ENCODE measurements at places on chromosomes 13 and 19. TPM values are rescaled to one million over a fixed set of nuclear protein-coding genes. Genes with fewer than 3 reads are reported as not detected.
A peak's percentile ranks its signal among the peaks of the same experiment; 100 is the strongest.

Gene RASAL3
- total RNA-seq: 1.6 TPM

Gene IGFL1
- not detected for total RNA-seq

DNA sequence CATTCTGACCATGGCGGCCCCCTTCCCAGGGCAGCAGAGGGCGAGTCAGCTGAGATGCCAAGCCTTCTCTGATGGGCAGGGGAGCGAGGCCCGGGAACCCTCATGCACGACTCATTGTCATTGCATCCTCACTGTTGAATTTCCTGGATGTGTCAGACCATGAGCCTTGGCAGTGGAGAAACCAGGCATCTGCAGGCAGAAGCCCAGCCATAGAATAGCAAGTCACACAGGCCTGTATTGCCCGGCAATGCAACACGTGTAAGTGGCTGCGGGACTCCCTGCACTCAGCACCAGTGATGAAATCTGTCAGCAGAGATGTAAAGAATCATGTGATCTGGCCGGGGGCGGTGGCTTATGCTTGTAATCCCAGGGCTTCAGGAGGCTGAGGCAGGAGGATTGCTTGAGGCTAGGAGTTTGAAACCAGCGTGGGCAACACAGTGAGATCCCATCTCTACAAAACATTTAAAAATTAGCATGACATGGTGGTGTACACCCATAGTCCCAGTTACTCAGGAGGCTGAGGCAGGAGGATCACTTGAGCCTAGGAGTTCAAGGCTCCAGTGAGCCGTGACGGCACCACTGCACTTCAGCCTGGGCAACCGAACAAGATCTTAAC, 199.7 kb downstream of the KATNAL1 start:
- H3K27me3 ChIP-seq: peaks cover 11% of the 10 kb centered on the region
- no peak overlapping the region for H3K4me3 ChIP-seq
- no peaks in the 10 kb centered on the region for H3K36me3 ChIP-seq
- DNase-seq: no peak

Gene ZNF266
- 14.0 TPM for total RNA-seq

GRCh38 chr19:42281827-42282762, 13.0 kb downstream of the CIC start:
- no peaks in the 10 kb centered on the region for H3K27me3 ChIP-seq
- H3K27ac ChIP-seq: peak overlapping the region; percentile 83
- H3K4me1 ChIP-seq: peaks cover 37% of the 10 kb centered on the region
- H3K36me3 ChIP-seq: no peaks in the 10 kb centered on the region
- DNase-seq: no peak
- H3K4me3 ChIP-seq: peak overlapping the region; percentile 75

- no peak overlapping the region for H3K27ac ChIP-seq
- H3K27me3 ChIP-seq: no peaks in the 10 kb centered on the region
- DNase-seq: no peak
- no peak overlapping the region for H3K4me3 ChIP-seq
These were observed 64.5 kb upstream of the SLC10A2 start for GRCh38 chr13:103130681-103131210.

DNA sequence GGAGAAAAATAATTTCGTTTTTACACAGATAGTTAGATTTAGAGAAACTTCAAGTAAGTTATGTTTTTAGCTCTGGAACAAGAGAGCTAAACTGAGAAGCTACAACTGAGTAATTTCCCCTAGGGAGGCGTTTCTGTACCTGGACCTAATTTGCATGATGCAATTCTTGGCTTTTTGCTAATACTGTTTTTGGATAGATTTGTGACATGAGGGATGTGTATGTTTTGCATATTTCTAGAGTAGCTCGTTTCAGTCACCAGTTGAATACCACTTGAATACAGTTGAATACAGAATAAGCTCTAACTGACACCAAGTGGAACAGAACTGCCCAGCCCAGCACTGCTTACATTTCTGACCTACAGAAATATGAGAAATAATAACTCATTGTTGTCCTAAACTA, 1227.9 kb upstream of the SPRY2 start:
- H3K4me1 ChIP-seq: no peaks in the 10 kb centered on the region
- H3K27ac ChIP-seq: no peak overlapping the region
- no peak overlapping the region for H3K4me3 ChIP-seq
- H3K27me3 ChIP-seq: no peaks in the 10 kb centered on the region
- H3K36me3 ChIP-seq: no peaks in the 10 kb centered on the region

DNA sequence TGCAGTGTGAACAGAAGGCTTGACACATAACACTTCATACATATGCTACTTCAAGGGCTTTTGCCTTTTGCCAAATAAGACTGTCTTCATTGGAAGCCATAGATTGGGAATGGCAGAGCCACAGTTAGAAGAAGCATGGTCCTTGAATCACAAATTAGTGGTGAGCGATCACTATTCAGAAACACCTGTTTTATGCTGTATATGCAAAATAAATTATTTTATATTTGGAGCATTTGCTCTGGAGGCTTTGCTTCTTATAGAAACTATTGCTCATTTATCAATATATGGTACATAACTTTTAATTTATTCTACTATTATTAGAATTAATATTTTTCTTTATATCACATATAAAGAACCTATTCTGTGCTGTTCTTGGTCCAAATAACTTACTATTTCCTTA, 270.4 kb upstream of the SPRY2 start:
- DNase-seq: no peak
- H3K36me3 ChIP-seq: no peaks in the 10 kb centered on the region
- no peak overlapping the region for H3K4me3 ChIP-seq
- no peaks in the 10 kb centered on the region for H3K27me3 ChIP-seq
- no peak overlapping the region for H3K27ac ChIP-seq

Gene CGB2
- total RNA-seq: not detected

GRCh38 chr13:64553411-64554129, 2676.6 kb downstream of the PCDH9 start:
- H3K36me3 ChIP-seq: peaks cover 19% of the 10 kb centered on the region
- H3K4me3 ChIP-seq: no peak overlapping the region
- no peaks in the 10 kb centered on the region for H3K27me3 ChIP-seq
- H3K4me1 ChIP-seq: no peaks in the 10 kb centered on the region
- no peak for DNase-seq

- no peak for DNase-seq
- H3K36me3 ChIP-seq: no peaks in the 10 kb centered on the region
- H3K27ac ChIP-seq: no peak overlapping the region
- no peaks in the 10 kb centered on the region for H3K27me3 ChIP-seq
- H3K4me1 ChIP-seq: no peaks in the 10 kb centered on the region
These were observed 221.9 kb downstream of the LIG4 start for GRCh38 chr13:107993239-107993949.

Gene CACNG8
- total RNA-seq: 15.7 TPM

DNA sequence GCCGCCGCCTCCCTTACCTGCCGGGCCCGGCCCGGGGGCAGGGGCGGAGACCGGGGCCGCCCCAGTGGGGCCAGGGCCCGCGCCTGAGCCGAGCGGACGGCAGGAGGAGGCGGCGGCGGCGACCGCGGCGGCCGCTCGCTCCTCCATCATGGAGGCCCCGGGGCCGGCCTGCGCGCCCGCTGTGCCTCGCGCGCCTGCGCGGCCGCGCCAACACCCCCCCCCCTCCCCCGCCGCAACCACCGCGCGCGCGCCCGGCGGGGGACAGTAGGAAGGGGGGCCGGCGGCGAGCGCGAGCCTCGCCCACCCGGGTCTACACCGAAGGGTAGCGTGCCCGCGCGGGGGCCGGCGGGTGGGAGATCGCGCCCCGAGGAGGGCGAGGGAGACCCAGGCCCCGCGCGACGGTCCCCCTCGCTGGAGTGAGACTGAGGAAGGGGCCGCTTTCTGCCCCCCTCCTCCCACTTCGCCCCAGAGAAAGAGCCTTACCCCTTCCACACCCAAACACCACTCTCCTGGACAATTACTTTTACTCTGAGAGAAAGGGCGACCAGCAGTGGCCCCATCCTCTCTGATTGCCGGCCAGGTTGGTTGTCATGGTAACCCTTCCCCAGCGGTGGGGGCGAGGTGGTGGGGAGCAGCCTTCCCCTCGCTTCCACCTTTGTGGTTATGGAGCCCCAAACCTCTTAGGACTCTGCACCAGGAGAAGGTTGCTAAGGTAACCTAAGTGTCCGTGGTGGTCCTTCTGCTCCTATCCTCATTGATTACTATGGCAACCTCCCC, at the start of gene STRN4:
Gene STRN4, minus strand, starts transcription at position 170 of the 777 bp plus-strand sequence. Its CDS starts 20 bp downstream, at position 150.
- DNase-seq: peak; percentile 54
- peaks cover 41% of the 10 kb centered on the region for H3K4me1 ChIP-seq
- H3K27me3 ChIP-seq: no peaks in the 10 kb centered on the region

DNA sequence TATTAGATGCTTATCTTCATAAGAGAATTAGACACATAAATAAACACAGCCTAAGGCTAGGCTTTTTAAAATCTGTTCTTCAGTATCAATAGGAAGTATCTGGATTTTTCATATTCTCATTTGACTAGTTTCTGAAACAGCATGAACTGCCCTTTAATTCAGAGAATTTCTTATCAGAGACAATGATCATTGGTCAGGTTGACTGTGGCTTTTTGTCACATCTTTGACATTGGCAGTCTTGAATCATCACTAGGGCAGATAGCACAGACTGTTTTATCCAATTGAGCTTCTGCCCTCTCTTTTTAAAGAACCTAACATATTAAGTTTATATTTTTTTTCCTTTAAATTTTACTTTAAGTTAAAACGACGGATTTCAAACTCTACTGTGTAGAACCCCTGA, 59.6 kb downstream of the DPY19L3 start:
- DNase-seq: no peak
- H3K27ac ChIP-seq: no peak overlapping the region
- no peak overlapping the region for H3K4me3 ChIP-seq
- H3K36me3 ChIP-seq: peaks cover 22% of the 10 kb centered on the region
- no peaks in the 10 kb centered on the region for H3K27me3 ChIP-seq

GRCh38 chr19:19039901-19040300, 6.5 kb downstream of the ARMC6 start:
- peaks cover 53% of the 10 kb centered on the region for H3K36me3 ChIP-seq
- no peaks in the 10 kb centered on the region for H3K27me3 ChIP-seq
- no peak overlapping the region for H3K4me3 ChIP-seq

Gene CSNK1G2
- 102 TPM for total RNA-seq

GRCh38 chr19:54667217-54667616, 4.4 kb downstream of the LILRB4 start:
- H3K4me3 ChIP-seq: no peak overlapping the region
- no peaks in the 10 kb centered on the region for H3K4me1 ChIP-seq
- H3K27me3 ChIP-seq: peaks cover 4% of the 10 kb centered on the region
- DNase-seq: no peak
- H3K27ac ChIP-seq: no peak overlapping the region

DNA sequence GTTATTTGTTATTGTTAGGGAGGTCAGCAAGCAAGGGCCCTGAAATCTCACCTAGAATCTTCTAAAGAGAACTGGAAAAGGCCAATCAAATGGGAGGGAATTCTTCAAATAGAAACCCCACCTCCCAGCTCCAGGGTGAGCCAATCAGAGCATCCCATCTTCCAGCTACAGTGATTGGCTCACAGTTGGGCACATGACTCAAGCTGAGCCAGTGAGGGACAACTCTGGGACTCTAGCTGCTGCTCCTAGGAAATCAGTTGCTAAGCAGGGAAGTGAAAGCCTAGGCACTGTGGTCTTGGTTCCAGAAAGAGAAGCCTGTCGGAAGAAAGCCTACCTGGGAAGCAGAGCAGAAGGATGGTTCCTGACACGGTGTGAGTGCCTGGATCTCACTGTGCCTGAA, 13.4 kb downstream of the TM6SF2 start:
- 0 out of 2 replicates have a peak, but pooled peaks cover 3% of the 10 kb centered on the region for H3K36me3 ChIP-seq
- H3K27me3 ChIP-seq: peaks cover 54% of the 10 kb centered on the region
- H3K27ac ChIP-seq: no peak overlapping the region

- H3K4me3 ChIP-seq: no peak overlapping the region
- H3K36me3 ChIP-seq: no peaks in the 10 kb centered on the region
- no peaks in the 10 kb centered on the region for H3K4me1 ChIP-seq
- H3K27me3 ChIP-seq: 0 out of 2 replicates have a peak, but pooled peaks cover 3% of the 10 kb centered on the region
These were observed 9.2 kb upstream of the WASF3 start for GRCh38 chr13:26548205-26548765.

DNA sequence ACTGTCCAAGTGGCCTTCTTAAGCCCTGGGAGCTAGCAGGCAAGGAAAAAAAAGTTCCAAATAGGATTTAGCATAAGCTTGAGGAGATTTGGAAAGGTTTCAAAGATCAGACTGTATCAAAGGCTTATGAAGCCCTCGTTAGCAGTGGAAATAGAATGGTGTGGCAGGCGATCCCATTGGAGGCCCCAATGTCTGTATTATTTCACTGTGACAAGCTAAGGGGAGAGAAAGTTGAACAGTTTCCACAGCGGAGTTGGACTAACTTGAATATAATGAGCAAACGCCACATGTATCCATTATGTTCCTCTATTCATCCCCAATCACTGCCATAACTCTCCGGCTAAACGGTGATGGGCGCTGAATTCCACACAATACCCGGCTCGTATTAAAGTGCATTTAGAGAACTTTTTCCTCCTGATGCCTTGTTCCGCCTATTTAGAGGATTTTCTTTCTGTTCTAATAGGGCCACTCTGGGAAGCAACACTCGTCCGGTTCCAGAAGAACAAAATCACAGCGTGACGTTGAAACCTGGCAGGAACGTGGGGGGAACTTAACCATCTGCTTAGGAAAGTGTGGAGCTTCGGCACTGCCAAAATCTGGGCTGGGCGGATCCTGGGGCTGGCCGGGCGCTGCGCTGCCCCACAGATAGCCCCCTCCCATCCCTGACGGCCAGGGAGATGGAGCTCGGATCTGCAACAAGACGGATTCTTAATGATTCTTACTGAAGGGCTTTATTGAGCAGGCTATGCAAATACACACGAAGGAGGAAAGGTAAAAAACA, 1.0 kb upstream of the PCDH8 start:
- DNase-seq: peak; percentile 44
- no peak overlapping the region for H3K27ac ChIP-seq
- H3K4me3 ChIP-seq: peak overlapping the region; percentile 88

GRCh38 chr13:77741597-77741972, 44.1 kb downstream of the SLAIN1 start:
- H3K27ac ChIP-seq: no peak overlapping the region
- no peaks in the 10 kb centered on the region for H3K27me3 ChIP-seq
- DNase-seq: no peak
- H3K4me1 ChIP-seq: peaks cover 25% of the 10 kb centered on the region

DNA sequence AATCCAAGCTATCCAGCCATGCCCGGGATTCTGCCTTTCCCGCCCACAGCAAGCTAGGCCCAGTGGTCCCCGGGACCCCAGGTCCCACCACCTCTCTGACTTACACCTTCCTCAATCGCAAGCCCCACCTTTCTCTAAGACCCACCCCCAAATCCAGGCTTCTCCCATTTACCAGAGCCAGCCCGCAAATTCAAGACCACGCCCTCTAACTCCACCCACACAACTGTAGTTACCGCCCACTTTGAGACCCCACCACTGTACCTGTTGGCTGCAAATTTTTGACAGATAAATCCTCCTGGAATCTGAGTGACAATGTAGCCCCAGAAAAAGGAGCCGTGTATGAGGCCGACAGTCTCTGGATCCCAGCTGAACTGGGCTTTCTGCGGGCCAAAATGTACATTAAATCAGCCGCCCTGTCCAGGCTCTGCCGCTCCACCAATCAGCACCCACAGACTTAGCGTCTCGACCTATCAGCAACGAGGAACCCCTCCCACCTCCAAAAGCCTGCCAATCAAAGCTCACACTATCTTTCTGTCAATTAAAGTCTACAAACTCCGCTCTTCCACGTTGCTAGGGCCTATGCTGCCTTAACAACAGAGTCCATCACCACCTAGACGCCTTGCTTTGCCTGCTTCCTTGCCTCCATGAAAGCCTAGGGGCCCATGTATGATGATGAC, 6.3 kb downstream of the SLC17A7 start:
- peak overlapping the region; percentile 66 for H3K4me3 ChIP-seq
- H3K36me3 ChIP-seq: peaks cover 3% of the 10 kb centered on the region
- peaks cover 100% of the 10 kb centered on the region for H3K27me3 ChIP-seq
- no peak overlapping the region for H3K27ac ChIP-seq
- H3K4me1 ChIP-seq: peaks cover 37% of the 10 kb centered on the region
- DNase-seq: no peak

Gene IRGC
- not detected for total RNA-seq

- H3K27ac ChIP-seq: peak overlapping the region; percentile 97
- DNase-seq: peak; percentile 88
- H3K4me1 ChIP-seq: peaks cover 27% of the 10 kb centered on the region
These were observed 4.7 kb upstream of the ZNF428 start for GRCh38 chr19:43623889-43624670.
